A172 (cell line): ENCODE measurements at places on chromosomes 4 and X. TPM values are rescaled to one million over a fixed set of nuclear protein-coding genes. Genes with fewer than 3 reads are reported as not detected.

DNA sequence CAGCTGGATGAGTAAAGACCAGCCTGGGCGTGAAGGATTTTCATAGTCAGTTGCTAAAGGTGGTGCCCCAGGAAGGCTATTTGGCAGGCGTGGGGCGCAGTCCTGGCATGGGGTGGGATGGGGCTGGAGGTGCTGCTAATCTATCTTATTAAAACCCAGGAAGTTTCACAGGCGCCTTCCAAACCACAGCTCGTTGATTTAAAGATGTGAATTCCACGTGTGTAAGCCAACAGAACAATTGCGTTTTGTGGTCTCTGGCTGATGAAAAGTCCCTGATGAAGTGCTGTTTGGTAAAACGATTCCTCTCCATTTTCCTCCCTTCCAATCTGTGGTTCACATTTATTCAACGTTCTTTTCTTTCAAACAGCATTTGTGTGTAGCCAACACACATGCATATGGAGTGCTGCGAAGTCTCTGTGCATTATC lies 105.0 kb downstream of the TBL1X start:
- DNase-seq, result peak; percentile 83

DNA sequence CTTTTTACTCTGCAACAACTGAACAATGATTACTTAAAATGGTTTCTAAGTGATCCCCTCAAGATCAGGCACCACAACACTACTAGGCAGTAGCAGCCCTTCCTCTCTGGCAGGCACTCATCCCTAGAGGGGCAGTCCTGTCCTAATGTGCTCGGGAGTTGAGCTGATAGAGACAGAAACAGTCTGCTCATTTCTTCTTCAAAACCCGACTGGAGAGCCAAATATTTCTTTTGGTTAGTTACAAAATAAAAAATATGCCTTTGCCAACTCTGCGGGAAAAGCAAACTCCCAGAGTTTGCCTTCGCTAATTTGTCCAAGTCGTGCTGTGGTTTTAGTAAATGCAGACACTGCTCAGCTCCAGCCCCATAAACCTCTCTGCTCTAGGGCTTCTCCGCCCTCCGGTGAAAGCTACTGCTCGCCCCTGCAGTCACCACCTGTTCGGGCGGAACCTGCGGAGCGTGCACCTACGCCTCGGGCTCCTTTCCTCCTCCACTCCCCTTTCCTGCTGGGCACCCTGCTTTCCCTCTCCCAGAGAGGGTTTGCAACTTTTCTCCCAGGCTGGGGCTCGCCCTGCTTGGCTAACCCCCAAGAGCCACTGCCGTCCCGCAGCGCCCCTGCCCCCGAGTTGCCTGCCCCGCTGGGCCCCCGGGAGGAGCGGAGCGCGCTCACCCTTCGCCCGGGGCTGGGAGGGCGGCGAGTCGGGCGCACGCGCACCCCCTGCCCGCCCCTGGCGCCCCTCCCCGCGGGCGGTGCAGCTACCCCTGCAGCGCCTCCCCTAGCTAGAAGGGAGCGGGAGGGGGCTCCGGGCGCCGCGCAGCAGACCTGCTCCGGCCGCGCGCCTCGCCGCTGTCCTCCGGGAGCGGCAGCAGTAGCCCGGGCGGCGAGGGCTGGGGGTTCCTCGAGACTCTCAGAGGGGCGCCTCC lies at the start of gene NPNT:
Gene NPNT (plus strand): TSS at position 812 of the 923 bp plus-strand sequence. CDS start 182 bp downstream, outside the sequence.
- DNase-seq, result peak; percentile 4

- peak; percentile 58 for DNase-seq
These were observed 243.9 kb downstream of the UNC5C start for GRCh38 chr4:95304898-95305297.

GRCh38 chr4:89745708-89746107 lies 91.3 kb downstream of the SNCA start:
- no peak for DNase-seq

DNA sequence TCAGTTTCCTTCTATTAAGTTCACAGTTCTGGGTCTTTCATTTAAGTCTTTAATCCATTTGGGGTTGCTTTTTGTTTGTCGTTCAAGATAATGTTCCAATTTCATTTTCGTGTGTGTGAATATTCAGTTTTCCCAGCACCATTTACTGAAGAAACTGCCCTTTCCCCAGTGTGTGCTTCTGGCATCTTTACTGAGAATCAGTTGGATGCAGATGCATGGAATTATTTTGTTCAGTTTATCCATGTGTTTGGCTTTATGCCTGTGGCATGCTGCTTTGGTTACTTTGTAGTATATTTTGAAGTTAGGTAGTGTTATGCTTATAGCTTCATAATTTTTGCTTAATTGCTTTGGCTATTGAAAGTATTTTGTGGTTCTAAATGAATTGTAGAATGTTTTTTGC lies 163.8 kb upstream of the HDX start:
- no peak for DNase-seq

- no peak for DNase-seq
These were observed 106.2 kb upstream of the SMAD1 start for GRCh38 chr4:145375416-145375815.

- DNase-seq, result peak; percentile 6
These were observed 254.3 kb upstream of the AGA start for GRCh38 chr4:177696438-177696966.

DNA sequence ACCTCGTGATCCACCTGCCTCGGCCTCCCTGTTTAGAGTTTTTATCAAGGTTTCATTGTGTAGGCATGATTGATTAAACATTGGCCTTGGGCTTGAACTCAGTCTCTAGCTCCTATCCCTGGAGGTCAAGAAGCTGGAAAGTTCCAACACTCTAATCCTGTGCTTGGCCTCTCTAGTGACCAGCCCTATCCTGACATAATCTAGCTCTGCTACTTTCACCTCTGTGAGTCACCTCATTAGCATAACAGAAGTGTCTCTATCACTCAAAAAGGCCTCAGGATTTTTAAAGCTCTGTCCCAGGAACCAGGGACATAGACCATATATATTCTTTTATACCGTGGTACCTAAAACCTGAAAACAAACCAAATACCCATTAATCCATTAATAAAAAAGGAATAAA lies 377.5 kb downstream of the CENPC start:
- no peak for DNase-seq

GRCh38 chrX:13936521-13937225 lies 93.0 kb downstream of the GEMIN8 start:
- no peak for DNase-seq

The PRRG3 gene
- not detected in 2 replicates for total RNA-seq
